ENCODE measurements at places on chromosomes 16 and 17. TPM values are rescaled to one million over a fixed set of nuclear protein-coding genes. Genes with fewer than 3 reads are reported as not detected.
A peak's percentile ranks its signal among the peaks of the same experiment; 100 is the strongest.

- H3K36me3 ChIP-seq, result no peaks in the 10 kb centered on the region
- H3K4me3 ChIP-seq, result no peak overlapping the region
- no peaks in the 10 kb centered on the region for H3K4me1 ChIP-seq
- no peak overlapping the region for H3K27ac ChIP-seq
These were observed 351.5 kb downstream of the BCAS3 start for GRCh38 chr17:61029181-61029580.

DNA sequence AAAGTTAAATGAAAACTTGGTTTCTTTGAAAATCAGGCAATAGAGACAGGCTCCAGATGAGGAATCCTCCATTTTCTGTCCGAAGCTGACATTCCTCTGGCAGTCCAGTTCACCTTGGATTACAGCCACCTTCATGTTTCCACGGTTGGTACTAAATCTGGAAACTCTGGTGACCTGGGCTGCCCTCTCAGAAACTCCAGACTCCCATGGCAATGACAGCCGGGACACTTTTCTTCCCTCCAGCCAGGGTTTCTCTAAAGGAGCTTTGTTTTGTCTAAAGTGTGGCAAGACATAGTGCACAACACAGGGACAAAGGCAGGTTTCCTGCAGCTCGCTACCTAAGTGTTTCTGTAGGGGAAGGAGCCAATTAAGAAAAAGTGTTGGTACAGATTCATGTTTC lies 36.0 kb downstream of the CLUAP1 start:
- H3K27me3 ChIP-seq, result no peaks in the 10 kb centered on the region
- no peak for DNase-seq
- H3K27ac ChIP-seq, result no peak overlapping the region
- no peaks in the 10 kb centered on the region for H3K4me1 ChIP-seq

GRCh38 chr16:68335175-68335574 lies 24.4 kb downstream of the PRMT7 start:
- H3K4me1 ChIP-seq, result no peaks in the 10 kb centered on the region
- H3K4me3 ChIP-seq, result no peak overlapping the region
- no peak overlapping the region for H3K27ac ChIP-seq
- peaks cover 29% of the 10 kb centered on the region for H3K36me3 ChIP-seq
- no peak for DNase-seq

GRCh38 chr16:72291531-72291981 lies 119.6 kb upstream of the PMFBP1 start:
- no peaks in the 10 kb centered on the region for H3K36me3 ChIP-seq
- DNase-seq, result no peak
- no peak overlapping the region for H3K4me3 ChIP-seq
- no peaks in the 10 kb centered on the region for H3K27me3 ChIP-seq
- H3K4me1 ChIP-seq, result peaks cover 10% of the 10 kb centered on the region
- peak overlapping the region; percentile 94 for H3K27ac ChIP-seq

Gene SYCE1L
- 3.5 TPM for polyA plus RNA-seq

GRCh38 chr17:39132192-39132610 lies 19.2 kb downstream of the PLXDC1 start:
- DNase-seq, result no peak
- H3K27ac ChIP-seq, result no peak overlapping the region
- H3K36me3 ChIP-seq, result no peaks in the 10 kb centered on the region
- H3K4me3 ChIP-seq, result no peak overlapping the region

DNA sequence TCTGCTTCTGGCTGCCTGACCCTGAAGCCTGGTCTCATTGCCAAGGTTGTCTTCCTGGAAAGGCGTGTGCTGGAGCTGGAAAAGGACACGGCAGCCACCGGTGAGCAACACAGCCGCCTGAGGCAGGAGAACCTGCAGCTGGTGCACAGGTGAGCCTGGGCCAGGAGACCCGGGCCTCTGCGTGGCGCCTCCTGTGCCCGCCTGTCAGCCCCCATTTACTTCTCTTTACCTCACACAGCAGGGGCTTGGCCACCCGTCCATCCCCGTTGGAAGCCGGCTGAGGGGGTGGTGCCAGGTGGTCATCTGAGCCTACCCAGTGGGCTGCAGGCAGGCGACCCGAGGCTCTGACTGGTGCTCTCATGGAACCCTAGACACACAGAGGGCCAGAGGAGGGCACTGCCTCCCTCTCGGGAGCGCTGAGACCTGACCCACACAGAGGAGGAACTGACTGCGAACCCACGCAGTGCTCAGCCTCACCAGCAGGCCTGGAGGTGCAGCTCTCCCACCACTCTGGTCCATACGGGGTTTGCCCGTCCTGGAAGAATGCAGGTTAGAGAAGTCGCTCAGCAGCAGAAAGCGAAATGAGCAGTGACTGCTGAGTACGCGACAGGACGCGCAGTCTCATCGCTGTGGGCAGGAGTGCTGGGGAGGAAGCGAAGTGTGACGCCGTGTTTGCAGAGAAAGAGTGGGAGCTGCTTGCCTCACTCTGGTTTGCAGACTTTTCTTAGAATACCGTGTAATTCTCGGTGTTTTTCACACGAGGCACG lies 21.9 kb upstream of the CAPN15 start:
- no peak overlapping the region for H3K4me3 ChIP-seq
- no peaks in the 10 kb centered on the region for H3K27me3 ChIP-seq
- H3K4me1 ChIP-seq, result no peaks in the 10 kb centered on the region
- DNase-seq, result no peak
- H3K36me3 ChIP-seq, result peaks cover 3% of the 10 kb centered on the region

Gene ABI3
- polyA plus RNA-seq, result 2.8 TPM

DNA sequence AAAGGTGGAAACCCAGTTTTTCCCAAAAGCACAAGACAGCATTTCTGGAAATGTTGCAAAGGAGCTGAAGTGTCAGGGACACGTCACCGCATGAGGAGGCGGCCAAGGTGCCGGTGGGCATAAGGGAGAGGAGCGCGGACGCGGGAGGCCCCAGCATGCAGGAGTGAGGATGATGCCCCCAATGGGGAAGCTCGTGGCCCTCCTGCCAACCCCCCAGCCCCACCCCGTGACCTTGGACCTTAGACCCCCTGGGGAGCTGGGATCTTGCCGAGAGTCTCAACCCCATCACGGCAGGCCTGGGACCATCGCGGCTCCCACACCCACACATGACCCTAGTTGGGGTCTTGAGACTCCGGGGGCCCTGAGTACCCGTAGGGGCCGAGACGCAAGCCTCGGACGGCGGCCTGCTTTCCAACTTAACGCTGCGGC lies 119.4 kb upstream of the METRNL start:
- H3K27me3 ChIP-seq, result no peaks in the 10 kb centered on the region
- no peaks in the 10 kb centered on the region for H3K36me3 ChIP-seq
- H3K4me1 ChIP-seq, result no peaks in the 10 kb centered on the region
- DNase-seq, result no peak

DNA sequence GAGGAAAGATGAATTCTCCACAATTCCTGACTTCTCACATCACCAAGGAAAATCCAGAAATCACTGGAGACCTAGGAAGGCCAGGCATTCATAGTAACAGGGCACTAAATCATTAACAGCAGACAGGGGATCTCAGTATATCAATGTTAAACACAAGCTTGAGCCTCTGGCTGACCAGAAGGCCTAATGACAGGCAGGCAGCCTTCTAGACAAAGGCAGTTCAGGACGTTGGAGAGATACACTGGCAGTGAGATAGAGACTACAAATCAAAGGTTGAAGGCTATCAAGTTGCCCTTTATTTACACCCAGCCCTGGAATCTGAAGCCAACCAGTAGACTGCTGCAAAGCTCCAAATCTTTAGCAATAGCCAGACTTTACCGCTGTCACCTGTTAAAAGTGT lies 422.8 kb upstream of the CCL2 start:
- no peaks in the 10 kb centered on the region for H3K36me3 ChIP-seq
- no peak overlapping the region for H3K27ac ChIP-seq
- DNase-seq, result no peak
- no peaks in the 10 kb centered on the region for H3K27me3 ChIP-seq

- no peaks in the 10 kb centered on the region for H3K27me3 ChIP-seq
- H3K27ac ChIP-seq, result no peak overlapping the region
- DNase-seq, result no peak
- no peak overlapping the region for H3K4me3 ChIP-seq
- no peaks in the 10 kb centered on the region for H3K36me3 ChIP-seq
These were observed 428.7 kb downstream of the CNTNAP4 start for GRCh38 chr16:76705892-76706291.

GRCh38 chr17:65711671-65712276 lies 150.3 kb upstream of the AXIN2 start:
- no peaks in the 10 kb centered on the region for H3K27me3 ChIP-seq
- H3K36me3 ChIP-seq, result no peaks in the 10 kb centered on the region
- no peak for DNase-seq
- no peaks in the 10 kb centered on the region for H3K4me1 ChIP-seq

Gene CETP
- not detected for polyA plus RNA-seq

- DNase-seq, result no peak
- no peaks in the 10 kb centered on the region for H3K27me3 ChIP-seq
- H3K4me3 ChIP-seq, result no peak overlapping the region
- no peak overlapping the region for H3K27ac ChIP-seq
- peaks cover 15% of the 10 kb centered on the region for H3K4me1 ChIP-seq
These were observed 9.0 kb upstream of the CLEC18A start for GRCh38 chr16:69942099-69942491.

Gene TBC1D3B
- polyA plus RNA-seq, result 2.0 TPM

Gene NLRC3
- polyA plus RNA-seq, result not detected

GRCh38 chr16:56195151-56195550 lies 3.9 kb downstream of the GNAO1 start:
- peaks cover 43% of the 10 kb centered on the region for H3K27me3 ChIP-seq
- DNase-seq, result no peak
- peaks cover 15% of the 10 kb centered on the region for H3K4me1 ChIP-seq
- H3K36me3 ChIP-seq, result no peaks in the 10 kb centered on the region

Gene GNAO1
- polyA plus RNA-seq, result 0.15 TPM

DNA sequence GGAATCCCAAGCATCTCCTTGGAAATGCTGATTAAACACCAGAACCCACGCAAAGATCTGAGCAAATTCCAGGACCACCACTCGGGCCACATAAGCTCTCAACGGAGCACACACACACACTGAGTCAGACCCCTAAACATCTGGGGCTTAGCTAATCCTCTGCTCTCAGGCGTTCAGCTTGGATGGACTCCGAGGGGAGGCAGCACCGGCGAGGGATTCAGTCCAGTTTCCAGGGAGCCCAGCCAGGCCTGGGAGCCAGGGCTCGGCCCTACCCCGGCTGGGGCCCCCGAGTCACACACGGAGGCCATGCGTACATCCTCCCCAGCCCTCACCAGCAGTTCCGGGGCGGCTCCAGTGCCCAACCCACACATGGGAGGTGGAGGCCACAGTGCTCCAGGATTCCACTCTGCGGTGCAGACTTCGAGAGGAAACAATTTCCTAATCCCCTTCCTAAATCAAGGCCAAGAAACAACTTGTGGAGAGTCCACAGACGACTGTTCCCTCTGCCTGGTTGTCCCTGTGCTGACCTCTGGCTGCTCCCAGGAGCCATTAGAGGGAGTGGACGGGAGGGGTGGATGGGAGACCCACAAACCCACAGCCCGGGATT lies 70.5 kb downstream of the GAS7 start:
- no peaks in the 10 kb centered on the region for H3K4me1 ChIP-seq
- no peak overlapping the region for H3K27ac ChIP-seq
- no peak for DNase-seq
- H3K27me3 ChIP-seq, result no peaks in the 10 kb centered on the region

DNA sequence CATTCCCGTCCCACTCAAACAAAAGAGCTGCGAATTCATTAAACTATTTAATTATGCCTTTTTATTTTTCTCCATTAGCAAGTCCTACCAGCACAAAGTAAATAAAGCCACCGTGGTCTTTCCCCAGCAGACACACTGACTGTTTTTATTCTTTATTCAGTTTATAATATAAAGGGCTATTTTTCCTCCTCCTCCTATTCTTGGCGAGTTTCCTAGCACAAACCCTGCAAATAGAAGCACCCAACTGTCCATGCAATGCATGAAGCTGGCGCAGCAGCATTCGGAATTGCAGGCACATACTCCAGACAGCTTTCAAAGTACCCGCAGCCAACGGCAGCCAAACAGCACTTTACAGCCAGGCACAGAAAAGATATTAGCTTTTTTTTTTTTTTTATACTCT lies 583.4 kb upstream of the PSMD7 start:
- DNase-seq, result no peak
- H3K36me3 ChIP-seq, result no peaks in the 10 kb centered on the region
- no peaks in the 10 kb centered on the region for H3K27me3 ChIP-seq
- no peaks in the 10 kb centered on the region for H3K4me1 ChIP-seq

GRCh38 chr17:81382851-81383250 lies 12.4 kb upstream of the BAHCC1 start:
- no peaks in the 10 kb centered on the region for H3K27me3 ChIP-seq
- H3K36me3 ChIP-seq, result no peaks in the 10 kb centered on the region
- no peak overlapping the region for H3K4me3 ChIP-seq
- H3K27ac ChIP-seq, result no peak overlapping the region
- no peak for DNase-seq
- H3K4me1 ChIP-seq, result peaks cover 16% of the 10 kb centered on the region

Gene TVP23A
- 0.24 TPM for polyA plus RNA-seq

DNA sequence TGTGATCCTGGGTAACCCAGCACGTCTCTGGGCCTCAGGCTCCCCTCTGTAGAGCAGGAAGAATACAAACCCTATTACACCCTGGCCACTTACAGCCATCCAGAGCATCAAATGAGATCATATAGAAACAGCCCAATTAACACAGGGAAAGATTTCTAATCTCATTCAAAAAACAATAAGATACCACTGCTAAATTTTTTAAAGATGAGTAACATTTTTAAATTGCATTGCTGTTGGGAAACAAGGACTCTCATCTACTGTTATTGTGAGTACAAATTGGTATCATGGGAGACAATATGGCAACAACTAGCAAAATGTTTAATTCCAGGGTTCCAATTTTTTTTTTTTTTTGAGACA lies 41.1 kb downstream of the SRL start:
- no peak overlapping the region for H3K27ac ChIP-seq
- H3K4me3 ChIP-seq, result no peak overlapping the region
- no peaks in the 10 kb centered on the region for H3K27me3 ChIP-seq
- H3K4me1 ChIP-seq, result peaks cover 2% of the 10 kb centered on the region
- no peaks in the 10 kb centered on the region for H3K36me3 ChIP-seq
- no peak for DNase-seq

Gene SLC2A4
- polyA plus RNA-seq, result 0.54 TPM

Gene TBKBP1
- 14.4 TPM for polyA plus RNA-seq

DNA sequence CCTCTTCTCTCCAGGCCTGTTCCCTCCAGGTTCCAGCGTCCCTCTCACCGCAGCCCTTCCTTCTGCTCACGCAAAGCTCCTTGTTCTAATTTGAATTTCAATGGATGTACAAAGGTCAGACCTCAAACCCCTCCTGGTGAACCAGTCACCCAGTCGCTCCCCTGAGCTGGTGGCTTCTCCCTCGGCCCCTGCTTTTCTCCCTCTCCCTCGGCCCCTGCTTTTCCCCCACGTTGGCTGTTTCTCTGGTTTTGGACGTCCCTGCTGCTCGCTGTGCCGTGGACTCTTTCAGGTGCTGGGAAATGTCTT lies 8.6 kb upstream of the MSLN start:
- no peak overlapping the region for H3K27ac ChIP-seq
- H3K36me3 ChIP-seq, result no peaks in the 10 kb centered on the region
- no peaks in the 10 kb centered on the region for H3K4me1 ChIP-seq
- no peak overlapping the region for H3K4me3 ChIP-seq

GRCh38 chr17:64245218-64246145 lies 17.6 kb downstream of the TEX2 start:
- peaks cover 44% of the 10 kb centered on the region for H3K4me1 ChIP-seq
- no peak overlapping the region for H3K4me3 ChIP-seq
- H3K36me3 ChIP-seq, result peaks cover 3% of the 10 kb centered on the region
- H3K27ac ChIP-seq, result peak overlapping the region; percentile 54
- H3K27me3 ChIP-seq, result no peaks in the 10 kb centered on the region
- no peak for DNase-seq

Gene IRF8
- polyA plus RNA-seq, result not detected

Gene KRT33A
- not detected for polyA plus RNA-seq

Measured in SK-N-SH (cell line).